ENCODE measurements at places on chromosomes 3 and 15.

- DNase-seq = no peak
These were observed 34.7 kb downstream of the NUP210 start for GRCh38 chr3:13385373-13385965.

DNA sequence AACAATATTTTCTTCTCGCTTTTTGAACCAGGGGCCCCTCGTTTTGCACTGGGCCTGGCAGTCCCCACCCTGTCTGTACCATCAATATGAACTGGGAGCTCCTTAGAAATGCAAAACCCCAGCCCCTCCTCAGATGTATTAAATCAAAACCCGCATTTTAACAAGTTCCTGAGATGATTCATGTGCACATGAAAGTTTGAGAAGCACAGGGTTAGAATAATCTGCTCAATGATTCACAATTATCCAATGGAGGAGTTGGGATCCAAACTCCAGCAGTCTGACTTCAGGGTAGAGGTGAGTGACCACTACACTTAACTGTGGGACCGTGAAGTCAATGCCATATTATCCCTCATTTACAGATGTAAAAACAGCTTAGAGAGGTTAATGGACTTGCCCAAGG lies 256.4 kb downstream of the IGSF11 start:
- no peak for DNase-seq

- no peak for DNase-seq
These were observed 63.7 kb upstream of the FOXB1 start for GRCh38 chr15:59940456-59940855.

GRCh38 chr3:56823984-56824703 lies 22.4 kb upstream of the ARHGEF3 start:
- DNase-seq = no peak

DNA sequence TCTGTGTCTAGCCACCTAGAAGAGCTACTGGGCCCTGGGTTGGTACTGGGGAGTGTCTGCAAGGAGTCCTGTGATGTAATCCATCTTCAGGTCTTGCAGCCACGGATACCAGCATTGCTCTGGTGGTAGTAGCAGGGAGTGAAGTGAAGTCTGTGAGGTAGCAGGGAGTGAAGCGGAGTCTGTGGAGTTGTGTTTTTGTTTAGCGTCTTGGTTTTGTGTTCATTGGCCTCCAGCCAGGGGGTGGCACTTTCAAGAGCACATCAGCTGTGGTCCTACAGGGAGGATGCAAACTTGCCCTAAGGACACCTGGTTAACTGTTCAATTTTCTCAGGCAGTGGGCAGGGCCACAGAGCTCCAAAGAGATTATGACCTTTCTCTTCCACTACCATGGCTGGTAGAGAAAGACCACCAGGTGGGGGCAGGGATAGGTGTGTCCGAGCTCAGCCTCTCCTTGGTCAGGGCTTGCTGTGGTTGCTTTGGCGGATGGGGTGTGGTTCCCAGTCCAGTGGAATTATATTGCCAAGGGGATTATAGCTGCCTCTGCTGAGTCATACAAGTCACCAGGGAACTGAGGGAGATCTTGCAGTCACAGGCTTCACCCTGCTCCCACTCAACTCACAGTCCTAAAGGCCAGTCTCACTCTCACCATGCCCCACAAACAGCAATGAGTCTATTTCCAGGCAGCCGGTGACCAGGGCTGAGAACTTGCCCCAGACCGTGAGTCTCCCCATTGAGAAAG lies 424.7 kb downstream of the ZBBX start:
- no peak for DNase-seq

DNA sequence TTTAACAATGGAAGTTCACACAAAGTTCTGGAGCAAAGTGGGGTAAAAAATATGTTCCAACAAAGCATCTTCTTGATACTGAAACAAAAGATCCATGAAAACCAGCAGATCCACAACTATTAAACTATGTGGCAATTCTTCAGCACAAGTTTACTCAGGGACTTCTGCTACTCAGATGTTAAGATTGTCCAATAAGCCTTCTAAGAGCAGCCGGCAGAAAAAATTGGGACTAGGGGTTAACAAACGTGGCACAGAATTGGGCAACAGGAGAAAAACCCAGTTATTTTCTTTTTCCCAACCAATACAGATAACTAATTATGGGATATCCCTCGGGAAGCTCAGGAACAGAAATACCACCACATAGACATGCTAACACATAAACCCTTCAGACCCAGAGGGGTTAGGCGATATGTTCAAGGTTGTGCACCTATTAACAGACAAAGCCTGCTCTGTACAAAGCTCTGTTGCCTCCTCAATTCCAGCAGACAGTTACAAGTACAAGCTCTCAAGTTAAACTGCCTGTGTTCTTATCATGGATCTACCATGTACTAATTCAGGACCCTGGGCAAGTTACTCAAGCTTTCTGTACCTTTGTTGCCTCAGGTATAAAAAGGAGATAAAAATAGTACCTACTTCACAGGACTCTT lies 6.8 kb downstream of the SSR3 start:
- DNase-seq = no peak

DNA sequence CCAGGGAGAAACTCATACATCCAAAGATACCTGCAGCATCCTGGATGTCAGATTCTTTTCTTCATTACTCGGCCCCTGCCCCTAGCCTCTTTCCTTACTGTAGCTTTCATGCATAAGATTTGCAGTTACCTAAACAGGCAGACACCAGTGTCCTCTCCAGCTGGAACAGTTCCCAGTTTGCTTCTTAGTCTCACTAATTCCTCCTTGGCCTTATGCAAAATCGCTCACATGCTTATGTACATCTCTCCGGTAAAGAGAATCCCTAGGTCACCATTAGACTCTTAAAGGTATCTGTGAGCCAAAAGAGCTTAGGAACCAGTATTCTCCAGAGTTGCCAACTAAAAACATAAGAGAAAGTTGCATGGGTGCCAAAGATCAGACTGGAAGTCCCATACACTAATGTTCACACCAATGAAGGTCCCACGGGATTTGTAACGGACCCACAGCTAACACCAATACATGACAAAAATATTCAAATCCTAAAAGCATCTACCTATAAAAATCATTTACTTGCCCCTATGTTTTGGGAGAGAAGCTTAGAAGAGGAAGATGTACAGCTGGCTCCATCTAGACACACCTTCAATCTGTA lies 66.6 kb downstream of the CBLB start:
- DNase-seq = no peak

GRCh38 chr3:115975796-115976195 lies 352.5 kb downstream of the GAP43 start:
- no peak for DNase-seq

DNA sequence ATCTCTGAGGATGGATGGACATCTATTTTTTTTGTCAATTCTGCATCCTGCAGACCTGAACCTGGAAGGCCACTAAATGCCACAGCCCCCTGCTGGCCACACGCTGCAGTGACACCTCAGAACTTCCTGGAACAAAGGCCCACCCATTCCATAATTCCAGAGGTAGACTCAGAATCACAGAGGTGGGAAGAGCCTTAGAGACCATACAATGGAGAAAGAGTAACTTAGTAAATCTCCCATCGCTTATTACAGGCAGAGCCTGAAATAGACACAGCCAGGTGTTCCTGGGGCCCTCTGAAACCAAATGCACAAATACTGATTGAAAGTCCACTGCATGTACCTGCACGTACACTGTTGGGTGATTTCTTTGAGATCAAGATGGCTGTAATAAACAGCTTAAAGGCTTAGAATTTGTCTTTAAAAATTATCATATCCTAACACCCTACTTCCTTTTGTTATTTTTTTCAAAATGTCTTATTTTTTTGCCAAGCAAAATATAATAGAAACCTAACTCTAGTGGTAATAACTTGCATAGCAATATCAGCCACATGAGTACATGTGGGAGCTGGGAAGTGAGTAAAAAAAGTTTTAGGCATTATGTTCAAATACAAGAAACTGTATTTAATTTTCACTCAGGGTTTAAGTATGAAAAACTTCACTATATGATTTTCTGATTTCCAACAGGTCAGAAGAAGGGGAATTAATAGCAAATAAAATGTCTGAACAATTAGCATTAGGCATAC lies 62.7 kb downstream of the EOMES start:
- DNase-seq = peak; percentile 18

DNA sequence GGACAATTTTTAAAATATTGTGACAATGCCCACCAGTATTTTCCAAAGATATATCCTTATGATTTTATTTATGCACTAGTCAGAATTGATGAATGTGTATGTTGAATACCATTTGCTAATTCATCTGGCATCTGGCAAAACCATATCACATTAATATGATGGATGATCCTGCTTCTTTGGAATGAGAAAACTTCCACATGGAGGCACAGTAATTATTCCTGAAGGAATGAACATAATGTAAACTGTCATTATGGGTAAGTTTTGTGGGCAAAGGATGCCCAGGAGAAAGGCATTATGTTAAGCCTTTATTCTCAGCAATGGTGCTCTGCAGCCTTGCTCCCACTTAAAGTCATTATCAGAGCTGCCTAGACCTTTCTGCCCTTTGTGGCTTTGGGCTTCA lies 113.0 kb upstream of the MME start:
- DNase-seq = no peak

- DNase-seq = peak; percentile 15
These were observed 5.8 kb upstream of the TOPAZ1 start for GRCh38 chr3:44235604-44236484.

DNA sequence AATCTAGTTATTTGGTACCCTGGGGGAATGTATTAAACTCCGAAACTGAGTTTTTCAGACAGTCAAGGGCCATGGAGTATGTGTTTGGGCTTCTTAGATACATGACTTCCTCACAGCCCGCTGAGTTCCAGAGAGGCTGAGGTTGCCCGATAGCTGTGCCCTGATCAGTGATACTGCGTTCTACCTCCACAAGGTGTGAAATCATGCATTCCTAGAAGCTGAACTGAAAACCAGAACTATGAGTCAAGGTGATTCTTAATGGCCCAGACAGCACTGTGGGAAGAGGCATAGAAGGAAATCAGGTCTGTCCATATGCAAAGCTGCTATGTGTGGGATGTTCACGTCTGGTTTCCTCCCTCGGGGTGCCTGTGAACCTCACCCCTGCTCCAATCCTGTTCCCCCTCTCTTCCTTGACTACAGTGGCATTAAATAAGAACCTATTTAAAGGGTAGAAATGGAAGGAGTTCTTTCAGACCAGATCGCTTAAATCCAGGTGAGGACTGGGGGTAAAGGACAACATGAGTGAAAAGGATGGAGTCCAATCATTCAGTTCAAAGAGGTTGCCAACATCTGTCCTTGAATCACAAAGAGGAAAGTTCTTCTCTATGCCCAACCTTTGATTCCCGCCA lies 74.3 kb downstream of the MYO1E start:
- DNase-seq = no peak

GRCh38 chr3:16288664-16289063 lies 23.7 kb downstream of the OXNAD1 start:
- no peak for DNase-seq

- DNase-seq = no peak
These were observed 50.3 kb downstream of the LSM3 start for GRCh38 chr3:14228681-14229470.

DNA sequence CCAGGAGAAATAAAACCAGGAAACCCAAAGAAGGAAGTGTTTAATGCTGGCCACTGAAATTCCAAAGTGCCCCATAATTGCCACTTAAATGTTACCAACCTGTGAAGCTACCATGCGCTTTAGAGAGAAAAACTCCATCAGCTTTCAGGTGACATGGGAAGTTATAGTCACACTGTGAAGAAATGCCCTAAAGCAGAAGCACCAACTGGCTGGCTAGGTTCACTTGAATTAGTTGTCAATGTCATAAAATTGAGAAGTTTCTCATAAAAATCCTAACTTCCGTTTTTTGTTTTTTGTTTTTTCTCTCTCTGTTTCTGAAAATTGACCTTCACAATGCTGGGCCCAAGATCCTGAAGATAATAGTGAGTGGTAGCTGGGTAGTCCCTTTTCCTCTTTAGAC lies 167.9 kb upstream of the CTNNB1 start:
- DNase-seq = no peak

DNA sequence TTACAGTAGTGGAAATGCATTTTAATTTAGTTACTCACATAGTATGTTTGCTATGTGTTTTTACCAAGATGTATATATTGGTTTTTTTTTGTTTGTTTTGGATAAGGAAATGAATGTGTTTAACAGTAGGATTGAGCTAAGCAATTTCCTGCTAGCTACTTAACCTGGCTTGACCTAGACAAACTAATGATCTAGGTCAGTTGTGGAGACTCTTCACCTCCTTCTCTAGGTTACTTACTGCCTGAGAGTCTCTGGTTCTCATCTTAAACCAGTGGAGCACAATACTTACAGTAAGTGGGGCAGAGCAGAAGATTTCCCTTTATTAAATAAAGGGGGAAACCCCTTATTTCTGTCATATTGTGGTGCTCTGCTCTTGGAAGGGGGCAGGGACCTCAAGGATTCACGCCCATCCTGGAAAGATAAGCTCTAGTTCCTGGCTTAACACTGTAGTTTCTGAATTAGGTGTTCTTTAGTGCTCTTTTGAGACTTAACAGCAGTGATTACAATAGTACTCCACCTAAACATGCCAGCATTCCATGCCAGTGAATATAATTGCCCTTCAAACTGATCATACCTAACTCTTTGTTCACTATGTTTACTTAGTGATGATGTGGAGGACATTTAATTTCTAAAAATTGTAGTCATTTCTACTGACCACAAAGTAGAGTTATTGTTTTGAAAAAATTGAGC lies 79.9 kb downstream of the UBP1 start:
- no peak for DNase-seq

DNA sequence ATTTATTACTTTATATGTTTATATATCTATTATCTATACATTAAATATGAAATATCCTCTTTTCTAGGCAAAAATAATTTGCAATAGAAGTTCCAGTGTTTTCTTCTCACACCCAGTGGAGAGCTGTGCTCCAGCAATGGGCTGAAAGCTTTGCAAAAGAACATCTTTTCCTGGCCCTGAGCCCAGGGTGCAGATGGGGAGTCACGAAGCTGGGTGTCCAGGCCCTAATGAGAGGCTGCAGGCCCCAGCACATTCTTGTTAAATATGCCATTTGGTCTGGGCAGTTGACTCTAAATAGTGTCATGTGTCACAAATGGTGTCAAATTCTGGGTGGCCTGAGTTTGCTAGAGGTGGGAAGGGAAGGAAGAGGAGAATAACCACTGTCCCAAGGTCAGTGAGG lies 5.7 kb downstream of the NTRK3 start:
- DNase-seq = no peak

DNA sequence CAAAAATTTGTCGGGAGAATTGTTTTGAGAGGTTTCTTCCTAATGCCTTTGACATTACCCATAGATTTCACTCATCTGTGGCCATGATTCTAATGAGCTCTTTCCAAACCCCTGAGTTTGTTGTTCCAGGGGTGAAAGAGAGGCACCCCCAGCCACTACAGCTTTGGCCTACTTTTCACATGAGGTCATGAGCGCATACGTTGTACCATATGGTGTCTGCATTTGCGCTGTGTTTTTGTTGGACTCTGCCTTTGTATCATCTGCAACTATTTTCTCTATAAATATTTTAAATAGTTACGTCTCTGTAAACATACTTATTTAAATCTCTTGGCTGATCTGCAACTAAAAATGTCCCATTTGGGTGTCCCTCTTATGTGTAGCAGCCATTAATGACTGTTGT lies 107.9 kb downstream of the LRTM1 start:
- DNase-seq = no peak

DNA sequence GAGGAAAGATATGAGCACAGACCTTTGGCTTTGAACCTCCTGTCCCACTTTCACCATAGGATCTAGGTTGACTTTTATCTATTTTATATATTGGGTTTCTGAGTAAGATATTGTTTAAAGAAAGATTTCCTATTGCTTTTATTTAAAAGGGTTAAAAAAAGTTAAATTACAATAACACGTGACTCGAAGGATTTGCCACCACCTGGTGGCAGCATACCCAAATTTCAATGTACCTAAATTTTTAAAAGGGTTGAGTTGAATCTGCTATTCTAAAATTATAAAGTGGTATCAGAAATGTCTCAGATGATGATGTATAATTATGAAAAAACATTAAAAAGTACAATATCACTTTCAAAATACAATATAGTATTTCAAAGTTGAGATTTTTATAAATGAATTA lies 368.4 kb downstream of the MECOM start:
- DNase-seq = no peak

Data from activated effector memory CD4-positive, alpha-beta T cell treated with Interleukin-2 at 50 U/mL for 16 hours (primary cell).